ENCODE measurements at places on chromosomes 16 and 17.
A peak's percentile ranks its signal among the peaks of the same experiment; 100 is the strongest.

- no peak for DNase-seq
Measured at GRCh38 chr17:81184555-81184954, 18.5 kb upstream of the AATK start.

DNA sequence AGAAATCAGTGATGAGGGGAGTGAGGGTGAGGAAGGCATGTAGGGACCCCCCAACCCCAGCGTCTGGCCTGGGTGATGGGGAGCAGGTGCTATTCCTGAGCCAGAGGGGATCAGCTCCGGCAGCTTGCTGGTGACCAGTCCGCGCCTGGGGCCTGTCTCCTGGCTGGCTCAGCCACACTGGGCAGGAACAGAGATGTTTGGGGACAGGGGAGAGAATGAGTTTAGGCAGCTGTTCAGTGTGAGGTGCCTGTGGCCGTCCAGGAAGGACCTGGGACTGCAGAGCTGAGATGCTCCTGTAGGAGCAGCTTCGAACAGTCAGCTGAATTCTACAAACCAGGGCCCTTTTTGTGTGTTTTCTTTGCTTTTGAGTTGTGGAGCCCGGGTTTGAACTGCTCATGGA is 23.2 kb upstream of the SPNS2 start:
- DNase-seq = no peak

- no peak for DNase-seq
Measured at GRCh38 chr16:66678337-66678736, 18.2 kb downstream of the CMTM4 start.

DNA sequence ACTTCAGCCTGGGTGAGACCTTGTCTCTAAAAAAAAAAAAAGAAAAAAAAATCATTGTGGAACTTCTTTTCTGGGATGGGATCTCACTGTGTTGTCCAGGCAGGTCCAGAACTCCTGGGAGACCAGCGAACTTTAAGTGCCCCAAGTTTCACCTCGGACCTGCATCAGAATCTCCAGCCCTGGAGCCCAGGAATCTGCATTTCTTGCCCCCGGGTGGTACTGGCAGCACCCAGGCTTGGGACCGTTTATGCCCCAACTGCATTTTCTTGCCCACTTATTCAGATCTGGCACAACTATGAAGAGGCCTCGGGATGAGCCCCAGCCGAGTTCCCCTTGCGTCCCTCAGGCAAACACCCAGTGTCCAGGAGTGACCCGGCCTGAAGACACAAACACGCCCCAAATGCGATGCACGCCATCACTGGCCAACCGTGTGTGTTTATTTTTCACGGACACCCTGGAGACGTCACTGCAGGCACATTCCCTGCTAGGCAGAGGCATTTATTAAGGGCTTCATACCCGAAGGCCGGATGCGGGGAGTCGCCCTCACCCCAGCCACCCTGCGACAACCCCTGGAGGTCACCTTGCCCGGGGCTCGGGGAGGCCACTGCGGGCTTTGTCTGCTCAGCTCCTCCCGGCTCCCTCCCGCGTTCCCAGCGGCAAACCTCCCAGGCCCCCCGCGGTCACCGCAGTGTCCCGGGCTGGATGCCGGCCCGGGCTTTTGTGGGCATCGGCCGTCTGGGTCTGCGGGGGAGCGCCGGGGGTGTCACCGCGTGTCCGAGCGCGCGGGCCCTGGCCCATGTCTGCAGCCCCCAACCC is 684 bp upstream of the SPIRE2 start:
- no peak for DNase-seq

- no peak for DNase-seq
Measured at GRCh38 chr17:29038085-29038795, 4.7 kb upstream of the PIPOX start.

GRCh38 chr17:53191878-53192277 is 630.8 kb upstream of the KIF2B start:
- no peak for DNase-seq

DNA sequence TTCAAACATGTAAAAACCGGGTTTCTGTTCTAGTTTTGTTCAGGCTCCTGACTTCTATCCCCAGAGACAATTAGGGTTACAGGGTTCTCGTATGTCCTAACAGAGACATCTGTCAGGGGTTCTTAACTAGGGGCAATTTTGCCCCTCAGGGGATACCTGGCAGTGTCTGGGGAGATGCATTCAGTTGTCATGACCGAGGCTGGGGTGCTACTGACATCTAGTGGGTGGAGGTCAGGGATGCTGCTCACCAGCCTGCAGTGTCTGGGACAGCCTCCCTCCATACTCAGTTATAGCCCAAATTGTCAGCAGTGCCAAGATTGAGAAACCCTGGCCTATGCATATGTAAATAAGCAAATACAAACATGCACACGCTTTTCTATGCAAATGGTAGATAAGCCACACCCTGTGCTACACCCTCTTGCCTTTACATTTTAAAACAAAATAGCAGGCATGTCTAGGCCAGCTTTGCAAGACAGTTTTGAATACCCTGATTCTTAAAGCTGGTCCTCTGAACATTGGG is 37.4 kb downstream of the CLEC16A start:
- DNase-seq = no peak

DNA sequence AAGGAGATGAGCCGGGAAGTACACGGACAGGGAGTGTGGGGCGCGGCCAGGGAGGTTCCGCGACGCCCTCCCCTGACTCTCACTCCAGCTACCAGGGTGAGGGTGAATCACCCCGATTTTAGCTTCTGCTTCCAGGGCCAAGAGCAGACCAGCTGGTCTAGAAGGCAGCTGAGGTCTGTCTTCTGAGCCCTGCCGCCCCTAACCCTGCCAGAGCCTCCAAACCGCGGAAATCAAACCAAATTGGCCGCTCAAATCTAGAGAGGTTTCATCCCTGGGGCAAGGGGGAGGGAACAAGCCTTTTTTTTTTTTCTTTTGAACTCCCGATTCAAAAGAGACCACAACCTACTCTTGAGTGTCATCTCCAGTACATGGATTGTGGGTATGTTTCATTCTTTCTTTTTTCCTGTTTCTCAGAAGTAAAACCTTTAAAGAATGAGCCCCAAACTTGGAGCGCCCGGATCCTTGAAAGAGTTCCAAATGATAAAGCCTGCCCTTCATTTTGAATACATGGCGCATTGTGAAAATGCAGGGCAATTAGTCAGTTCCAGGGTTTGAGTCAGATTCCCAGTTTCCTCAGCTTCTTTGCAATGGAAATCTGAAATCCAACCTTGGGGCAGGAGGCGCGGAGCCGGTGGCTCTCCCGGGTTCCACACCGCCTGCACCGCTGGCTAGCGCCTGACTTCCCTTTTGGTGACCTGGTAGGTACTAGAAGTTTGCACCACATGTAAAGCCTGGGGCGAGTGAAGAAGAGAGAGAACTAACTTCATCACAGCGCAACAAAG is 16.5 kb upstream of the ZFHX3 start:
- no peak for DNase-seq

DNA sequence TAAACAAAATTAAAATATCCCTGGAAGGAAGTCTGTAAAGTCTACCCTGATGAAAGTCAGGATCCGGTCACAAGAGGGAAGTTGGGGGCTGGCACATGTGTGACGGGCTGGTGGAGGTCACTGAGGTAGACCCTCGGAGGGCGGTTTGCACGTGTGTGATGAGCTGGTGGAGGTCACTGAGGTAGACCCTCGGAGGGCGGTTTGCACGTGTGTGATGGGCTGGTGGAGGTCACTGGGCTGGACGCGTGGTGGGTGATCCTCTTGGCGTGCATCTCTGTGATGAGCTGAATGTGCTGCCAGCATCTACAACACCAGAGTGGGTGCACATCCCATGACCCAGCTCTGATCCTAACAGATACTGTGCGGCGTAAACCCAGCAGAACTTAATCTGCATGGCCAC is 43.7 kb upstream of the METRNL start:
- DNase-seq = no peak

DNA sequence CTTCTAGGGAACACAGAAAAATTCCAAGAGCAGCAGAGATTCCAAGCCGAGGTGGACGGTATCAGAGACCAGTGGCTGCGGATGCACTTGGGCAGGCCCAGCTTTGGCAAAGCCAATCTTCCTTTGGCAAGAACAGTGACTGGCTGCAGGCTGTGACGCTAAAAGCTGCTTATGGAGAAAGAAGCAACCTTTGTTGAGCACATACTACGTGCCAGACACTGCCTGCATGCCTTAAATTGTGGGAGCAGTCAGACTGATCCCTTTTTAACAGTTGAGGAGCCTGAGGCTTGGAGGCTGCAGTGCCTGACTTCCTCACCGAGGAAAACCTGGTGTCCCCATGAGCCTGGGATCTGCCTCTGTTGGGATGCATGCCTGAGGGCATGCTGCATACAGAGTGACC is 69.0 kb upstream of the AMZ2 start:
- DNase-seq = no peak

GRCh38 chr17:68301438-68301959 is 10.2 kb downstream of the ARSG start:
- DNase-seq = peak; percentile 31

GRCh38 chr17:50511058-50511457 is 2.8 kb downstream of the MYCBPAP start:
- no peak for DNase-seq

DNA sequence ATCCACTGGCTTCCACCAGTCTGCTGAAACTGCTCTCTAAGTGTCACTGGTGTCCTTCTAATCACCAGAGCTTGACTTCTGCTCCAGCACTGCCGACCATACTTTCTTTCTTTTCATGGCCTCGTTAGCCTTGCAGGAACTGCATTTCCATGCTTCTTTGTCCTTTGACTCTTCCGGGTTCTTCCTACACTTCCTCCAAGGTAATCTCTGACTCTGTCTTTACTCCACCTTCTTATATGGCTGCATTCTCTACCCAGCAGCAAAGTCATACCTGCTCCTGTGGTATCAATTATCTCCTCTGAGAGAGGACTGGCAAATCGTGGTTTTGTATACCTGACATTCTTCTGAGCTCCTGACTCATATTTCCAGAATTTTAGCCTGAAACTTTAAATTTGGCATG is 6.5 kb downstream of the HSD17B2 start:
- no peak for DNase-seq

Data from NCI-H2029 treated with DMSO at 0.1 percent for 48 hours (cell line).